ENCODE measurements at places on chromosomes 12 and 14.

DNA sequence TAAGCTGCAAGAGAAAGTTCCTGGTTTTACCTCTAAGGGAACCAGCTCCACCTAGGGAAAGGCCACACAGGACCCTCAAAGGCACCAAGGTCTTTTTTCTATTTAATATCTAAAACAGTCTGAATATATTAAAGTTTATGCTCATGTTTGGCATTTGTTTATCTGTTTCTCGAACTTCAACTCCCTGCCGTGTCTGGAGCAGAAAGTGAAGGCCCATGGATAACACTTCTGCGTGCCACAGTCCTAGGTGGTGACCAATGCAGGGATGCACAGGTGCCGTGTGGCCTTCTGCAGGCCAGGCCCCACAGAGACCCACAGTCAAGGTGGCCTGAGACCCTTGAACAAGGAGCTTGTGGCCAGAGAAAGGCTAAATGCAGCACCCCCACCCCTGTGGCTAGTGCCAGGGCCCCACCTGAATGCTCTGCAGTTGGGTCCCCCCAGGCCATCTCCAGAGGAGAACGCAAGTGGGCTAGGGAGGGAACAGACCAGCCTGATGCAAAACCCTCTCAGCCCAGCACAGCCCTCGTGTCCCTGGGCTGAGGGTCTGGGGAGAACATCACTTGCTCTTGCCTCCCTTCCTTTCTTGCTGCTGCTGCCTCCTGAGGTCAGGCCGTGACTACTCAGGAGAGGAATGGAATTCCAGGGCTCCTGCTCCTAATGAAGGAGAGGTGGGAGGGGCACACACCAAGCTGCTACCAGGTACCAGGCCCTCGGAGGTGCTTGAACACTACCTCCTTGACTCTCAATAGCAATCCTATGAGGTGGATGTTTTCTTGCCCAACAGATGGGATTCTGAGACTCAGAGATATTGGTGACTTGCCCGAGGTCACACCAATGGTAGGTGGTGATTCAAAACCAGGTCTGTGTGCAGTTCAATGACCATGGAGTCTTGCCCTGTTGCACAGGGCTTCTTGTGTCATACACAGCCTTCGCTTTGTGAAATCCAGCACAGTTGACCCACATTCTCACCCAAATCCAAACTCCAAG is 45.4 kb downstream of the PSMA6 start:
- peak; percentile 46 for DNase-seq

DNA sequence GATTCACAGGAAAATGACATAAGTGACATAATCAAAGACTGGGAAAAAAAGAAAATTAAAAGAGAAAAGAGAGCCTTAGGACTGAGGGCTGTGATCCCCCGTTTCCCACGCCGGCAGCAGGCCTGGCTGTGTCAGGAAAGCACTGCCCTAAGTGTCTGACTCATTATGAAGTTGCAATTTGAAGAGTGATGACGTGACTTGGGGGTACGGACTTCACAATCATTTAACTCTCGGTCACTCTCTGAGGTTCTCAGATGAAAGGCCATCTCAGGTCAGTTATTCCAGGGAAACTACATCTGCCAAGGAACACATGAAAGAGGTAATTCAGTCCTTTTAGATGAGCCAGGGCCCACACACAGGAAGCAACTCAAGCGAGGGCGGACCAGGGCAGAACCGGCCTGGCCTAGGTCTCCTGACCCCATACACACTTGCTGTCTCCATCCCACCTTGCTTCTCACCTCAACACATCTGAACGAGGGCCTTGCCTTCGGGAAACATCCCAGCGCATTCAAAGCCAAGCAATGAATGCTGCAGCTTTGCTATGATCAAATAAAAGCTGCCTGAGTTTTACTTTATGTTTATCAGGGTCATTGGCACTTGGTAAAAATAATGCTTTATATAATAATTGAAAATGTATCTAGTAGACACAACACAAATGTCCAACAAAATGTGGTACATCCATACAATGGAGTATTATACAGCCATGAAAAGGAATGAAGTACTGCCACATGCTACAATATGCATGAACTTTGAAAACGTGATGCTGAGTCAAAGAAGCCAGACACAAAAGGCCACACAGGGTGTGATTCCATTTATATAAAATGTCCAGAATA is 2.7 kb downstream of the SSH1 start:
- DNase-seq, result no peak

DNA sequence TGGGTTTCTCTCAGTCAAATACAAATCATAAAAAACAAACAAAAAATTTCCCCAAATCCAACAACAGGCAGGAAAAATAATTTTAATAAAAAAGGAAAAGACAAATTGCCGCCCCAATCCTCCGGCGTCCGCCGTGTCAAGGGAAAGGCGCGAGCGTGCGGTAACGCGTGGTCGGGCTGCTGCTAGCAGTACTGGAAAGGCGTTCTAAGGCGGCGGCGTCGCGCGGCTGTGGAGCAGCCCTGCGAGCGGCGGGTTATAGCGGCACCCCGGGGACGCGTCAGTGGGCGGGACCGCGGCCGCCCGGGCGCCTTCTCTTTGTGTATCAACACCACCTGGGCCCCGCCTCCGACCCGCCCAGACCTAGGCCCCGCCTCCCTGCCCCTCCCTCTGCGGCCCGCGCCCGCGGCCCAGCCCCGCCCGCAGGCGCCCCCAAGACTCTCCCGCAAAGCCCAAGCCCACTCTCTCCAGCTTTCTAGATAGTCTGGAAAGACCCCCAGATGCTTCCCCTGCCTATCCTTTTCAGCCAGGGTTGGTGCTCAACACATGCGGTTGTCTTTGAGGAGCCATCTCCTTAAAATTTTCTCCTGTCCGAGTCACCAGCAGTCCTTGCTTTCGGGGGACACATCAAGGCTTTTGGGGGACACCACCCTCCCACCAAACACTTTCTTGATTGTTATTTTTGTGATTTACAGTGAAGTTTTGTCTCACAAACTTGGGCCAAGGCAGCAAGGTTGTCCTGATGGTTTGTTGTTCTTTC is at the start of gene SLC38A2:
SLC38A2 (minus strand) TSS at position 230 of the 757 bp plus-strand sequence. CDS start 1,480 bp downstream, outside the sequence.
- peak; percentile 99 for DNase-seq

- DNase-seq, result no peak
Observed at GRCh38 chr14:28576523-28576922, 190.1 kb upstream of the FOXG1 start.

DNA sequence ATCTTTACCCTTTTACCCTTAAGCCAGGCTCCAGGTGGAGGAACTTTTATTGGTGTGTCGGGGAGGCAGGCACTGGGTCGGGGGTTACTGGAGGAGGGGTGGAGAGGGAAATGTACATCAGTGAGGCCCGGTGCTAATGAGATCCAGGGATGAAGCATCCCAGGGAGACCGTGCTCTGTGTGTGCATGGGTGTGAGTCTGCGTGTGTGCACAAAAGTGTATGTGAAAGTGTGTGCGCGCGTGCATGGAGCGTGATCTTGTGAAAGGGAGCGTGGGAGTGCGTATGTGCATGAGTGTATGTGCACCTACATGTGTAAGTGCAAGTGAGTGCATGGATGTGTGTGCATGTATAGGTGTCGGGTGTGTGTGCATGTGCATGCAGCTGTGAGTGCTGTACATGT is 55.3 kb downstream of the AACS start:
- DNase-seq, result no peak

DNA sequence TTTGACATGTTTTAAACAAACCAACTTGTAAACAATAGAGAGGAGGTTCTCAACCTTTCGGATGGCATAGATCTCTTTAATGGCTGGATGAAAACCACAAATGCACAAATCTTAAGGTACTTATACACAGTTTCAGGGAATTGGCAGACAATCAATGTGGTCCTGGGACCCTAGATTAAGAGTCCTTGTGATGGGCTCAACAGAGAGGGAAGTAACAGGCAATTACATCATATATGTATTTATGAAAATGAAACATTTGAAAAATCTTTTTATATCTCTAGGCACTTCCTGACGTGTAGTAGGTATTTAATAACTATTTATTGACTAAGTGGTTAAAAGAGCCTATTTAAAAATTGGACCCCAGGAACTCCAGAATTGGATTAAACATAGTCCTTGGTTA is 897 bp downstream of the ACTR10 start:
- no peak for DNase-seq

GRCh38 chr12:57488402-57489156 is 711 bp downstream of the MARS1 start:
- DNase-seq, result no peak

DNA sequence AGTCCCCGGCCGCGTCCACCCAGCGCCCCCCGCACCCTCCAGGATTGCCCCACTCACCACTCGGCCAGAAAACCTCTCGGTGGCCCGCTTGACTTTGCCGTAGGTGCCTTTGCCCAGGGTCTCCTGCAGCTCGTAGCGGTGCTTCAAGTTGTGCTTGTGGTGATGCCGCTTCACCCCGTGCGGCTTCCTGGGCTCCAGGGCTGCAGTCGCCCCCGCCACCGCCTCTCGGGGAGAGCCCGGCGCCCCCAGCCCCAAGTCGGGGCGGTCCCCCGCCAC is 459 bp downstream of the NUAK1 start:
- peak; percentile 40 for DNase-seq

- no peak for DNase-seq
Observed at GRCh38 chr12:67698672-67699581, 50.4 kb downstream of the DYRK2 start.

DNA sequence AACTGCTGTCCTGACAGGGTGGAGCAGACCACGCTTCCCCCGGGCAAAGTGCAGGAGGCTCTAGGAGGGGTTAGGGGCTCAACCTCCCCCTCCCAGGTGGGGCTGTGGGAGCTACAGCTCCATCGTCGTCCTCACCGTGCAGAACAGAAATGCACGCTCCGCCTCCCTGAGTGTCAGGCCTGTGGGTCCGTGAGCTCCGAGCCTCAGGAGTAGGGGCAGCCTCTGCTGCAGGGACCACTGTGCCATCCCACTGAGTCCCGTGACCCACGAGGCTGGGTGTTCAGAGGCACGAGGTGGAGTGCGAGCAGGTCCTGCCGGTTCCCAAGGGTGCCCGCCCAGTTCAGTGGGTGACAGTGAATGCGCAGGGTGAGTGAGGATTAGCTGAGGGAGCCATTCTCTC is 48.6 kb downstream of the CACNA1C start:
- DNase-seq, result no peak

- no peak for DNase-seq
Observed at GRCh38 chr14:103514596-103515421, 7.8 kb downstream of the CKB start.

DNA sequence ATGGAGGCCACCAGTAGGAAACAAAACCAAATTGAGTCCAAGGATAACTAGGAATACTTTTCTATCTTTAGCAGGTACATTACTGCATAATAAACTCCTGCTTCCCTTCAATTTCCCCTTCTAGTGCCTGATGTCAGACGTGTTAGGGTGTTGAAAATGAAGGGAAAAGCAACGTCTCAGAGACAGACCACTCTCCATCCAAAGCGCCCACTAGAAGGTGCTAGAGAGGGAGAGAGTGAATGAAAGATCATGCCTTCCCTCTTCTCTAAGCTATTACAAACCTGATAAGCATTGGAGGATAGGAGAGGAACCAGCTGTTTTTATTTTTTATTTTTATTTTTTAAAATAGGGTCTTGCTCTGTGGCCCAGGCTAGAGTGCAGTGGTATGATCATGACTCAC is 64.1 kb downstream of the ZNF641 start:
- DNase-seq, result no peak

DNA sequence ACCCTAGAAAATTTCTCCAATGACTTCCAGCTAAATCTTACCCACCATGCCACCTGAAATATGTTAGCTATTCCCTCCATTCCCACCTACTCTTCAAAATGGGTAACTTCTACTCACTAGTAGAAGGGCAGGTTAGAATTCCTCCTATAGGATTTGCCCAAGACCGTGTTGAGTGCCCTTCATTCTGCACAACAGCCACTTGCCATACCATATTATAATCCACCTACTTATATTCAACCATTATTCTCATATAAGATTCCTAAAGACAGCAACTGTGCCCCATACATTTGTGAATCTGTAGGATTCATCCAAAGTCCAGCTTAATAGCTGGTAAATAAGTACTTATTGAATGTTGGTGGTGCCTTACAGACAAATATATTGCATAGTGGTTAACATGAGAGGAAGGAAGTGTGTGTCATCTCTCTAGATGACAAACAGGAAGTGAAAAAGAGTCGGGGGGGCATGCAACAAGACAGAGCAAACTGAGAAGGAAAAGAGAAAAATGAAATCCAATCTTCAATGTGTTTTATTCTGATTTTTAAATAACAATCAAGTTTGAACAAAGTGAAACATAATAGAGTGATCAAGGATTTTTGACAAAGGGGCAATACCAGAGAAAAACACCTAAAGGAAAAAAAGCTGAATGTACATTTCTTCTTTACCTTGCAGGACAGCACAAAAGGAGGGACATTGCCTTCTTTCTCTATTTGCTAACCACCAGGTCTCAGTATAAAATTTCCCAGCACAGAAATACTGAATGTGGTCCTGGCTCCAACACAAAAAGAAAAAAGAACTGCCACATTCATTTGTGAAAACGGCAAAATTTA is 389.3 kb upstream of the USP15 start:
- no peak for DNase-seq

DNA sequence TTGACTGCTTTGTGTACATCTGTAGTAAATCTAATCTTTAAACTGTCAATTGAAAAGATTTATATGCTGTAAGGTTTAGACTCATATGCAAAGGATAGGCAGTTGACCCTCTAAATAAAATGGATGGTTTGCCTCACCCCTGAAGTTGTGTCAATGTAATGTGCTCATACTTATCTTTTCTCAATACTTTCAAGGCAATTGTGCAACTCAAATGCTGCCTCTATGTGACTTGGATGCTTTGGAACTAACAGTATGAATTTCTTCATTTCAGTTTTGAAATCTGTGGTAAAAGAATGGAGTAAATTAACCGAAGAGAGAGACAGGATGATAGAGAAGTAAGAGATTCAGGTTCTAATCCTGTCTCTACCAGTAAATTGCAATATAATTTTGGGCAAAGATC is 9.7 kb downstream of the PDE6H start:
- DNase-seq, result no peak

GRCh38 chr12:9872162-9872561 is 3.0 kb upstream of the CLEC2B start:
- no peak for DNase-seq

DNA sequence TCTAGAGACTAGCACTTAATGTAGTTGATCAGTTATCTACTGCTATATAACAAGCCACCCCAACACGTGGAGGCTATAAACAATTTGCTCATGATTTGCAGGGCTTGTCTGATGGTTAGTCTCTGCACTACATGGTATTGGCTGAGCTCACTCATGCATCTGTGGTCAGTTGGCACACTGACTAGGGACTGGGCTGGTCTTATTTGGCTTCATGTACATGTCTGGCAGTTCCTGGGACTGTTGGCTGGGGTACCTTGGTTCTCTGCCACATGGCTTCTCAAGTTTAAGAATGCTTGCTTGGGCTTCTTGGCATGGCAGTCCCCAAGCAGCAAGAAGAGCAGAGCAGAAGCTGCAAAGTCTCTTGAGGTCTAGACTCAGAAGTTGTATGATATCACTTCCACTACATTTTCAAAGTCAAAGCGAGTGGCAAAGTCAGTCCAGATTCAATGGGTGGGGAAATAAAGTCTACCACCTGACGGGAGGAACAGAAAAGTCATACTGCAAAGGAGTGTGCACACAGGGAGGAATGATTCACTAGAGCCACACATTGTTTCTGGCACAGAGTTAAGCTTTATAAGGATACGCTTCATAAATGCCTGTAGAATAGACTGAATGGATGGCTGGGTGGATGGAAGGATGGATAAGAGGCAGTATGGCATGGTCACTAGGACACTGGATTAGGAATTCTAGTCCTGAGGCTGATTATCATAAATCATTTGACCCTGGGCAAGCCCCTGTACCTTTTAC is 44.8 kb upstream of the PTHLH start:
- no peak for DNase-seq
